ENCODE measurements at places on chromosomes 16 and 17.

DNA sequence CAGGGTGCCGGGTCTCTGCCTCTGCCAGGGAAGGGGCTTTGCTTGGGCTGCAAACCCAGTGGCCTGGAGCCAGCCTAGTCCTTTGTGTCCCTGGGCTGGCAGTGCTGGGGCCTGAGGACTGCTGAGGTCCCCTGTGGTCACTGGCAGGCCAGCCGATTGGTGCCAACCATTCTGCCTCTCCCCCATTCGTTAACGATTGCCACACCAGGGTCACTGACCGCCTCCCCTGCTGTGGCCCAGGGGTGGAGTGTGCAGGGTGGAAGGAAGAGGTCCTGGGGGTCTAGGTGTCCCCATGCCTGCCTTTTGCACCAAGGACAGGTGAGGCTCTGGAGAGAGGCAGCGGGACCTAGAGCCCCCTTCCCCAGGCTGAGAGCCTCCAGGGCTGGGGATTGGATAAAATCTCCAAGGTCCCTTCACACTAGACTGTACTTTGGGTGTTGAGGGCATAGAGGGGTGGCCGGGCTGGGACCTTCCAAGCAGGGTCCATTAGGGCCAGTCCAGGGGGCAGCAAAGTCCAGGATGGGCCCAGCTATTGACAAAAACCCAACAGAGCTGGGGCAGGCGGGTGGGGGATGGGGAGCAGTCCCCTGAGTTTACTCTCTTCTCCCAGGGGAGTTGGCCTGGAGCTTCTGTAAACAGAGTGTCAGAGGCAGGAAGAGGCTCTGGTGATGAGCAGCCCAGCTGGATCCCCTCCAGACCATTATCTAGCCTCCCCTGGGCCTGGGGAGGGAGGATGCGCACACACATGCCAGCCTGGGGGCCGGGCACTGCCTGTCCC lies 1.1 kb downstream of the VASN start:
- peak; percentile 92 for DNase-seq

GRCh38 chr16:69350536-69351133 lies 951 bp downstream of the TMED6 start:
- no peak for DNase-seq

DNA sequence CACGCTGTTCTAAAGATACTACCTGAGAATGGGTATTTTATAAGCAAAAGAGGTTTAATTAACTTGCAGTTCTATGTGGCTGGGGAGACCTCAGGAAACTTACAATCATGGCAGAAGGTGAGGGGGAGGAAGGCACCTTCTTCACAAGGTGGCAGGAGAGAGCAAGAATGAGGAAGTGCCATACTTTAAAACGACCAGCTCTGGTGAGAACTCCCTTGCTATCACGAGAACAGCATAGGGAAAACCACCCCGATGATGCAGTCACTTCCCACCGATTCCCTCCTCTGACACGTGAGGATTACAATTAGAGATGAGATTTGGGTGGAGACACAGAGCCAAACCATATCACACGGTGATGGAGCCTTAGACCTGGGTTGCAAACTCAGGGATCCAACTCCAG lies 317.5 kb upstream of the EEF2KMT start:
- DNase-seq = no peak

GRCh38 chr17:39122991-39123390 lies 28.4 kb downstream of the PLXDC1 start:
- no peak for DNase-seq

GRCh38 chr16:49484451-49484849 lies 110.8 kb downstream of the C16orf78 start:
- no peak for DNase-seq

DNA sequence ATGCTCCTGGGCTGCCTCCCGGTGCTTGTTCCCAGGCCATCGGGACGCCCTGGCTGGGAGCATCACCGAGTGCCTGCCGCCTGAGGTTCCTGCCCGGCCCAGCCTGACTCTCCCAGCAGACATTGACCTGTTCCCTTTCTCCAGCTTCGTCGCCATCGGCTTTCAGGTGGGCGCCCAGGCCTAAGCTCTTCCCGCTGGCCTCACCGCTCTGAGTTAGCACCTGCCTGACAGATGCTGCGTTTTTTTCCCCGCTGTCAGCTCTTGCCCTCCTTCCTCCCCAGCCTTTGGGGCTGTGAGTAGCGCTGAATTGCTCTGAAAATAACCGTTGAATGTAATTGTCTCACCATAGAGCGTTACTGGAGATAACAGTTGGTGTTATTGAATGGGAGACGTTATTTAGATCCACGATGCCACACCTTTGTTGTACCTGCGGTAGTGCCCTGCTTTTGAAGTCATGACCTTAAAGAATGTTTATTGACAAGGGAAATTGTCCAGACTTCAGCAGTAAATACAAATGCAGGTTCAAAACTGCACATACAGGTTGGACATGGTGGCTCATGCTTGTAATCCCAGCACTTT lies 21.3 kb upstream of the SMIM5 start:
- DNase-seq = no peak

DNA sequence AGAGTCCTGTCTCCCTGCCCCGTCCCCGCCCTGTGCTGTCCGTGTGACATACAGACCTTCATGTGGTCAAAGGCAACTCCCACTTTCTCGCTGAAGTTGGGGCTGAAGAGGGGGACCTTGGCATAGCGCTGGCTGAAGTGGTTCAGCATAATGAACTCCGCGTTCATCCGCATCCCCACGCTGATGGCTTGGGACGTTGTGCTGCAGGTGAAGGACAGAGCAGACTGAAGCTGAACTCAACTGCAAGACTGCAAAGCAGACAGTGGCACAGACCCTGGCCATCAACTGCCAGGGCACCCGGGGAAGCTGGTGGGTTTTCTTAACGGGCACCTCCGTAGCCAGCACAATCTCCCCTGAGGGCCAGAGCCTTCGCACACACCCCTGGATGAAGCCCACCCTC lies 24.2 kb downstream of the ELAC2 start:
- no peak for DNase-seq

DNA sequence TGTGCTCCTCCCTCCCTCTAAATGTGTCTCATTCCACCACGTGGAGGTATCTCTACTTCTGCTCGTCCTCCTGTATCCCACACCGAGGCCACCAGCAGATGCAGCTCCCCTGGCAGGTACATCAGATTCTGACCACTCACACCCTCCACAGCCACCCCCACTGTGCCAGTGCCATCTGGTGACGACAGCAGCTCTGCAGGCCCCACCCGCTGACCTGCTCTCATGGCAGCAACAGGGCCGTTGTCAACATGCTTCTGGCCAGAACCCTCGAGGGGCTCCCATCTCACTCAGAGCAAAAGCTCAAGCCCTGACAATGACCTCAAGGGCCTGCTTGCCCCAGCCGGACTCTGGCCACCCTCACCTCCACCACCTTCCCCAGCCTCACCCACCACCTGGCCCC lies 93.4 kb downstream of the AMFR start:
- DNase-seq = no peak

- DNase-seq = no peak
These were observed 4.1 kb upstream of the TVP23A start for GRCh38 chr16:10822702-10823101.

All from EL (cell line).